OCI-M1 (cell line): ENCODE measurements at places on chromosomes 2 and 18.

DNA sequence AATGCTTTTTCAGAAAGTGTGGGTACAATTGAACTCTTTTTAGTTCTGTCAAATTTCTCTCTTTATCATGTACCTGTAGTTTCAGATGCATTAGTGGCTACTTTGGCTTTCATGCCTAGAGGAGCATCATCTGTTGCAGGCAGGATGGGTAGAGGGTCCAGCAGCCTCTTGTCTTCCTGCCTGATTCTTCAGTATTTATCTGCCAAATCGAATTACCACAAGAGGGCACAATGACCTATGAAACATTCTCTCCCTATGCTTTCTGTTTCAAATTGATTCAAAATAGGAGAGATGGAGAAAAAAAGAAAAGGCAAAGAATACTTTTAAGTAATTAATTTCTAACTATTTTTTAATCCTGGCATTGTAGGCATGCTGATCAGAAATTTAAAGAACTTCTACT, 477.2 kb downstream of the TRIB2 start:
- peak; percentile 77 for DNase-seq

GRCh38 chr18:12855916-12856315, 28.1 kb downstream of the PTPN2 start:
- DNase-seq = no peak

GRCh38 chr2:37005118-37005868, 39.0 kb upstream of the STRN start:
- DNase-seq = peak; percentile 91

DNA sequence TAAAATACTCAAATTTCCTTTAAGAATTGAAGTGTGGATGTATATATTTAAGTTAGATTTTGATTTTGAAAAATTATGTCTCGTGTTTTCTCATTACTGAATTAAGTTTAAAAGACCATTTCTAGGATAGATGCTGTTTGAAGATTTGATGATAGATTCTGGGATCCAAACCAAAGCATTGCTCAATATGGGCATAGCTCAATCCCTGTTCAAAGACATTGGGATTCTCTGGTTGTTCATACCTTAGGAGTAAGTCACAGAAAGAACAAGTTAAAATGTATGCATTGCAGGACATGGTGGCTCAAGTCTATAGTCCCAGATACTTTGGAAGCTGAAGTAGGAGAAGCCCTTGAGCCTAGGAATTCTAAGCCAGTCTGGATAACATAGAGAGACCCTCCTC, 622.3 kb downstream of the ADCYAP1 start:
- DNase-seq = no peak

DNA sequence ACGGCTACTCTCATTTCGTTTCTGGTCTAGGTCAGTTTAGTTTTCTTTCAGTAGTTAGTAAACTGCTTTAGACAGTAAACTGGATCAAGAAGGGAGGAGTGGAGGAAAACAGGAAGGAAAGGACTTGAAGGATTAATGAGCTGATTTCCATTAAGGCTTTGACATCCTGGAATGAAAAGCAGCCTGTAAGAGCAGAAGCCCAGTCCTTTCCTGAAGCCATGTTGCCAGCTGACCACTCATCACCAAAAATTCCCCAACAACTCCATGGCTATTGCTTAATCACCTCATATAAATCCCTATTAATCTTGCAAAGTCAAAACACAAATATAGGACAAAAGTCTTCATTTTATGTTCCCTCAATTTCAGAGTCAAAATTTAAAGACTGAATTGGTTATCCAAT, 113.7 kb upstream of the ZFP36L2 start:
- no peak for DNase-seq

DNA sequence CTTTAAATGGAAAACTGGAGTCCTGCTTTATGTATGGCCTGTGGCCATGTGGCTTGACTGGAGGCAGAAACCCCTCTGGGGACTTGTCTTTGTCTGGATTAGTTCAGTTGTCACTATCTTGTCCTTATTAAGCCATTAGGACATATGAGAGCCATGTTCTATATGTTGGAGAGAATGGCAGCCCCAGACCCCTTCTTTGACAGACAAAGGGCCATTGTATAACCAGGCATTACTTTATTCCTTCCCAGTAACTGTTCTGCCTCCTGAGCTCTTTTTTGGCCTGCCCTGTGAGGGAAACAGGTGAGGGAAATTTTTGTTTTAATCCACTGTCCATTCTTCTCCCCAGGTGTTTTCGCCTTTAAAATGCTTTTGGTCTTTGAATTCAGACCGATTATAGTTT, 43.3 kb downstream of the FSHR start:
- DNase-seq = no peak

DNA sequence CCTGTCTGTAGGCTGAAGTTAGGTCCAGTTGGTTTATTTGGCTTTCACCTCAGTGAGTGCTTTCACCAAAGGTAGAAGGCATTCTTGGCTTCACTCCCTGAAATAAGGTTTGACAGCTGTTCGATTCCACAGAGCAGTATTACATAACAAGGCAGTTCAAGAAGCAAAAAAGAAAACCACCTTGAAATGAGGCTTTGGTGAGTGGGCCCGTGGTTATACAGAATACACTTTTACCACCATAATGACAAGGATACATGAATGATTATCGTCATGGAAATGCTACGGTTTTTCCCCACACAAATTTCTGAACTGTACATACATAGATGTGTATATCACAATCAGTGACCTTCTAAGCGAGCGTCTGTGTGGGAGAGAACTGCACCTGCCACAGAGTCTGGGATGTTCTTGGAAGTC, 80.0 kb upstream of the CHRNA1 start:
- no peak for DNase-seq

DNA sequence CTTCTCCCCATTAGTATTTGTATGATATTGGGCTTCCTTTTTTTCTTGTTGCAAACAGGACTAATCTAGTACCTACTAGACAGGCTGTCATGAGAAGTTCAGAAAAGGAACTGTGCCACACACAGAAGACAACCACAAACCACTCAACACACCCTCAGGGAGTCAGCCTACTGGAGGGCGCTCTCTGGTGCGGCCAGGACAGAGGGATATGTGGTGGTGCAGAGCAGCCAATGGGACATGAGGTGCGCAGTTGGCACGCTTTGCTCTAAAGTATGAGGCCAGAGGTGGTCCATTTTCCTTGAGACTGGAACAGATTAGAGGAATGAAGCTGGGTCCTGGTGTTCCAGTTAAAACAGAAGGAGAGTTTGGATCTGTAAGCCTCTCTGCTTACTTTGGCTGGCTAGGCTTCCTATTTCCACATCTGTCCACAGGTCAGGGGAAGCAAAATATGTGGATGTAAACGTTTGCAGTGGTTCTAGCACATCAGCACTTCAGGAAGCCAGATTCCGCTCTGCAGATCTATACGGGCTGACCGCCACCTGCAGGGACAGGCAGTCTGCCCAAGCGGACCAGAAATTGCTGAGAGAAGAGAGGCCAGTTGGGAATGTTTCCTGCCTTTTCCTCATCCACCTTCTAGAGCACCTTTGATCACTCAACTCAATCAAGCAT, 114.1 kb downstream of the GFPT1 start:
- DNase-seq = no peak

DNA sequence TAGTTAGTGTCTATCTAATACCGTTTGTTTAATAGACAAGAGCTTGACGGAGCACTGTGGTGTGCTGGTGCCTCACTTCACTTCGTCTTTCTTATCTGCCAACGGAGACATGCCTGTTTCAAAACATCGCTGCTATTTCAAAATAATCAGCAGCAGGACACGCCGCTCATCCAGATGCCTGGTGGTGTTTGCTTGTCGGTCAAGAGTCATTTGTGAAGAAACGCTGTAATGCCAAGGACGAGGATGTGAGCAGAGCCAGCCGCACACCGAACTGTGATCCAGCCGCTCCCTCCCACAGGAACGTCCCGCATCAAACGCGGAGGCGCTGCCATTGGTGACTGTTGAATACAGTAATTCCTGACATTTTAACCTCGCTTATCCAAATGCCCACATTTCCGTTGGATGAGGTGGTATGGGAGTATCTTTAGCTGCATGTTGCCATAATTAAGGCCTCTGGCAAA, 432.4 kb downstream of the FBXO15 start:
- DNase-seq = no peak

DNA sequence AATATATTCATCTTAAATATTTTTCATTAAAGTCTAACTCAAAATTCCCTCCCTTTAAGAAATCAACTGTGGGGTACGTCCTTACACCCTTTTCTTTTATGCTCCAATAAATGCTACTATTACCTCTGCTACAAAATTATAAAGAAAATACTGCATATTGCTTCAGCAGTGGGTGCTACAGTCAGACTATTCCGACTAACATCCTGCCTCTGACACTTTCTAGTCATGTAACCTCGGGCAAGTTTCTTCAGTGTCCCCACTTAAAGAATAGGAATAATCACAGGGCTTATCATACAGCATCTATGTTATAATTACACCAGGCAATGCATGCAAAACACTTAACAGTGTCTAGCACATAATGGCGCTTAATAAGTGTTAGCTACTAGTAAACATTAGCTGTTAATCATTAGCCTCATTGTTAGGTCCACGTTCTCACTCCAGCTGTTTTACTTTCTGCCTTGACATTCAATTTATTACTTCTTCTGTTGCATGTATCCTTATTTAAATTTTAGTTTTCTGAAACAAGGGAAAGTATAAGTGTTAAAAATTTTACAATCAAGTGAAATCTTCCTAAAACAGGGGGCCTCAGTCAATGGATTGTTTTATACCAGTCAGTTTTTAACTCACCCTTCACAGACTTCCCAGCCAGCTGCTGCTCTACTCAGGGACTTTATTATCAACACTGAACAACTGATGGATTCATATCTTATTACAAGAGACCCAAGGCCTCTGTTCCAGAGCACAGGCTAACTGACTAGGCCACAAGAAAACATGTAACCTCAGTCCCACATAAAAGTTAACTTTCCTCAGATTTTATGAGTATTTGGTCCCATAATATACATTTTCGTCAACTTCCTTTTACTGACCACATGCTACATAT, 54.0 kb downstream of the CLASP1 start:
- peak; percentile 34 for DNase-seq

DNA sequence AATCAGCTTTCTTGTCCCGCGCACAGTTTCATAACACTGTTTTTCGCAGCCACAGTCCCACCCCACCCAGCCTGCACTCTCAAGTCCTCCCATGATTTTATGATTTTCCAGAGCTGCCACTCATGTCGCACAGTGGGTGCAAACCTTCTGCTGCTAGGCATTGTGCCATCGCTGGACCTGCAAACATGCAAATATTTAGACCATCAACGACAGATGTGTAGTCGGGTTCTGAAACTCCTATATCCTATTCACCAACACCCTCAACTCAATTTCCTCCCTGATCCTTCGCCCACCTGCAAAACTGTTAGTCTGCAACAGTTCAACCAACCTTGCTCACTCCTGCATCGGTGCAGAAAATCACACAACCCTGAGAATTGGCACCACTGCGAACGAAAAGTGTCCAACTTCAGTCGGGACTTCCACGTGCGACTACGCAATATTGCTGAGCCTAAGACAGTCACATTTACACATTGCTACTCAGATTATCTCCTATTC, 871 bp upstream of the ALS2 start:
- no peak for DNase-seq

DNA sequence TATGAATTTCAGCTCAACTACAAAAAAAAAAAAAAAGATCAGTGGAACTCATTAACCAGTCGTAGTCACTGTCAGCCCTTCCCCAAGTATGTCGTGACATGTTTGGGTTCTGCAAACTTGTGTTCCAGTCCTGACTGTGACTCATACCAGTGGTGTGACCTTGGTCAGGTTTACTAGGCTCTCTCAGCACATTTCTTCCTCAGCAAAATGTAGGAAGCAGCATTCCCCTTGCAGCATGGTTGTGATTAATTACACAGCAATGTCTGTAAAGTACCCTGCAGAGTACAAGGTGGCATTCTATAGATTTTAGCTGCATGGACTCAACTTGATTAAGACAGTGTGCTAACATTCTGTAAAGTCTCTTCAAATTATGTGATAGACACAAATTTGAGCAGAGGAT, 156.9 kb downstream of the LAMA1 start:
- no peak for DNase-seq

DNA sequence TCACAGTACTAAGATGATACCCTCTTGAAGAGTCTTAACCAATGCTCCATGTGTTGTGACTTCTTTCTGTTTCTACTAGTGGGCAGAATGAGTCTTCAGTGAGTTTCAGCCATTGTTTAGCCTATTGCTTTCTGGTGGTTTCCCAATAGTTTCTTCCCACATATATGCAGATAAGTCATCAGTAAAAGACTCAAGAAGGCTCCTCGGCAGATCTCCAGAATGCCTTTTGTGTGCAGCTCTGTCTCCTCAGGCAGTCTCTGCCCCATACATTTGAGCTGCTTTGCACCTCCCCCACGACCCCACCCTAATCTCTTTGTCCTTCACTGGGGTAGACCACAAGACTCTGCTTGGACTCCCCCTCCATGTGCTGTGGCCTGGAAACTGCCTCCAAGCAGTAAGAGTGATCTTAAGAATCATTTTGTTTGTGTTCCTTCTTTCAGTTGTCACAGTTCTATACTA, 71.6 kb upstream of the CHRNA1 start:
- peak; percentile 90 for DNase-seq

DNA sequence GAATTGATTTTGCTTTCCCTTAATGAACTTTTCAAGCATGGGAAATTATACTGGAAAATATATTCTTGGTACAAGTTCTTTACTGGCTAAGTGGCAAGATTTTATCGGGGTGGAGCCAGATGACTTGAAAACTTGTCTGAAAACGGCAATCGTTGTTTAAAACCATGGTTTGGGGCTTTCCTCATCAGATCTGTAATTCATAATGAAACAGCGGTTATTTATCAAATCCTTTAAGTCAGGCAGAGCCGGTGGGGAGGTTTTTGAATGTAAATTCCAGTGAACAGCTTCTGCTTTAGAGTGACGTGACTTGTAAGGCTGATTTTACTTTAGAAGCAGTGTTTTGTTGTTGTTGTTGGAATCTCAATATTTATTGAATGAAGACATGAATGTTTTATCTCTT, 2.6 kb downstream of the SEC11C start:
- DNase-seq = no peak

DNA sequence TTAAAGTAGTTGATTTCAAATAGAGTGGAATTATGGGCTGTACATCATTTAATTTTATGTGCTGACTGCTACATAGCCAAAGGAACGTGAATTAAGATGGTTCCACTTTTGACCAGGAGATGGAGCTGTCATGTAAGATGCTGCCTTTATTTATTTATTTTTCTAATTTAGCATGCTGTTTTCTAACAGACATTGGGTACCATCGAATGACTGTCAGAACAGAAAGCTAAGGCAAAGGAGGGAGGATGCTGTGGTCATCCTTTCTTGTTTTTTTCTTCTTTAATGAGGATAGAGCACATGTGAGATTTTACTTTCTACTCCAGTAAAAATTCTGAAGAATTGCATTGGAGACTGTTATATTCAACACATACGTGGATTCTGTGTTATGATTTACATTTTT, at the start of gene SCN2A:
Gene SCN2A (plus strand): TSS at position 185 of the 400 bp plus-strand sequence. CDS start 56,410 bp downstream, outside the sequence.
- DNase-seq = peak; percentile 76

GRCh38 chr2:60725466-60725865, 30.6 kb upstream of the PAPOLG start:
- no peak for DNase-seq

GRCh38 chr2:194103941-194104659, 1552.9 kb upstream of the SLC39A10 start:
- peak; percentile 38 for DNase-seq

GRCh38 chr2:11876889-11877288, 130.5 kb downstream of the LPIN1 start:
- DNase-seq = no peak

- DNase-seq = no peak
Observed at GRCh38 chr2:9247786-9248185, 41.2 kb downstream of the ASAP2 start.

- DNase-seq = peak; percentile 10
Observed at GRCh38 chr18:34600874-34601656, 109.0 kb upstream of the DTNA start.

- no peak for DNase-seq
Observed at GRCh38 chr2:100066246-100066645, 76.1 kb downstream of the AFF3 start.
